Esophagus squamous epithelium (tissue), 5 donors: ENCODE measurements at places on chromosomes 11 and 22.

GRCh38 chr11:21988477-21988876, 204.4 kb upstream of the ANO5 start:
- no peak for DNase-seq

DNA sequence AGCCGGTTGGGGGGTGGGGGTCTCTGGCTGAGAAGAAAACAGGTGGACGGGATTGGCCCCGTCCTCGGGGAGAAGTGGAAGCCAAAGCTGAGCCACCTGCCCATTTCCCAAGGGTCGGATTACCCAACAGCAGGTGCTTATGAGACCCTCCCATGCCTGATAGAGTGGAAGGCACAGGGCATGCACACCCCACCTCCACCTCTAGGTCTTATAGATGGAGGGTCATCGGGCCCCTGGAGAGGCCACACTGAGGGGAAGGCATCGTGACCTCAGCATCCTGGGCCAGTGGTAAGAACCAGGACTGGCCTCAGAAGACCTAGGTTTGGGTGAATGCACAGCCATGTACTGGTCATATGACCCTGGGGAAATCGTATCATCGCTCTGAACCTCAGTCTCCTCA, 85.9 kb downstream of the BUD13 start:
- DNase-seq = no peak

GRCh38 chr11:94708642-94709041, 59.5 kb upstream of the AMOTL1 start:
- no peak for DNase-seq

DNA sequence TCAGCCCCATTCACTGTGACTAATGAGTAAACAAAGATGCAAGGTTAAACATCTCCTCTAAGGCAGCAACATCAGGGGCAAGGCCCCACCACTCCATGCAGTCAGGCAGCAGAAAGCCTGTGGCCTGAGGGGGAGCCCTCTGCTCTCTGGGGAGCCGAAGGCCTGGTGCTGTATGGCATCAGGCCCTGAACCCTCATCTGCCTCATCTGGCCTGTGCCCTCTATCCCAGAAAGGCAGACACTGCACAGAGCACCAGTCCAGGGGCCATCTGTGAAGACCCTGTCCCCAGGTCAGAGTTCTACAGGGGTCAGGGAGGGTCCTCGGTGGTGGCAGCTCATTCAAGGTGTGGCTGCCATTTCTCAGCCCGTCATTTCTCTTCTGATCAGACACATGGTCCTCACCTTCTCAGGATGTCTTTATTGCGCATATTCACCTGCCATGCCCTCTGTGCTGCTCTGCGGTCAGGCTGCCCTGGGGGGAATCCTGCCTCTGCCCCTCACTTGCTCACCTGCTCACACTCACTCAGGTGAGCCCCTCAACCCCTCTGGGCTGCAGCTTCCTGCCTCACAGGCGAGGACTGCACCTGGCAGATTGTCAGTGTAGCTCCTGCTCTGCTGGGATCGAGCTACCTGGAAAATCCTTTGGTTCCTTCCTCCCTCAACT, 103.1 kb upstream of the PITPNB start:
- no peak for DNase-seq

GRCh38 chr22:36879775-36880174, 19.0 kb downstream of the NCF4 start:
- DNase-seq = no peak

- DNase-seq = no peak
Measured at GRCh38 chr11:75826461-75827230, 11.6 kb downstream of the UVRAG start.

DNA sequence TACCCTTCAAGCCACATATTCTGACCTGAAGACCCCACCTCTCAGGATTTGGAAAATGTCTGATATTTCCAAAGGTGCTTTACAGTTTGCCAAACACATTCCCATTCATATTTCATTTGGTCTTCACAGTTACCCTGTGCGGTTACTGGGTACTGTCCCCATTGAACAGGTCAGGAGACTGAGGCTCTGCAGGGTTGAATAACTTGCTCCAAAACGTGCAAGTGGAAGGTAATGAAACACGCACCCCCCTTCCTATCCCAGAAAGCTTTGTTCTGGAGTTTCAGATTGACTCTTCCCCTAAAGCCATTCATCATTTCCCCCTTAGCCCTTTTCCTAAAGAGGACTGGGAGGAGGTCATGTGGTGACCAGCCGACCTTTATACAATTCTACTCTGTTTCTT, 18.8 kb downstream of the MICAL2 start:
- DNase-seq = no peak

- no peak for DNase-seq
Measured at GRCh38 chr22:39526736-39527171, 5.8 kb downstream of the RPS19BP1 start.

DNA sequence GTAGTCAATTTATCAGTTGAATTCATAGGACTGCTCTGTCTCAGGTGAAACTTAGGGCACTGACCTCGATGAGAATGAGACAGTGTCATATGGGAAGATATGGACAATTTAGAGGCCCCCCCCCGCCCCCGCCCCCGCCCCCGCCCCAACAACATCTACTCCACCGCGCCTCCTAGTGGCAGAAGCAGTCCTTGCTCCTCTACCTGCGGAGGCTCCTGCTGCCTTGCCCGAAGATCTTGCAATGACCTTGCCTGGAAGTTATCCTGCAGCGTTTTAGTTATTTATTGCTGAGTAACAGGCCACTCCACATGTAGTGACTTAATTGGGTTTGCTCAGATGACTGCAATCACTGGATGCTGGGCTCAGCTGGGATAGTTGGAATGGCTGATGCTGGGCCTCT, 15.2 kb downstream of the SERPINH1 start:
- no peak for DNase-seq

- DNase-seq = no peak
Measured at GRCh38 chr11:1082728-1083620, 8.3 kb downstream of the MUC2 start.

GRCh38 chr11:8206251-8207079, 37.6 kb upstream of the RIC3 start:
- DNase-seq = no peak

- no peak for DNase-seq
Measured at GRCh38 chr11:8286886-8287285, 23.2 kb upstream of the LMO1 start.

GRCh38 chr11:45917286-45917622, 423 bp downstream of the PEX16 start:
- DNase-seq = no peak

GRCh38 chr11:21572210-21572609, 620.7 kb upstream of the ANO5 start:
- DNase-seq = no peak

DNA sequence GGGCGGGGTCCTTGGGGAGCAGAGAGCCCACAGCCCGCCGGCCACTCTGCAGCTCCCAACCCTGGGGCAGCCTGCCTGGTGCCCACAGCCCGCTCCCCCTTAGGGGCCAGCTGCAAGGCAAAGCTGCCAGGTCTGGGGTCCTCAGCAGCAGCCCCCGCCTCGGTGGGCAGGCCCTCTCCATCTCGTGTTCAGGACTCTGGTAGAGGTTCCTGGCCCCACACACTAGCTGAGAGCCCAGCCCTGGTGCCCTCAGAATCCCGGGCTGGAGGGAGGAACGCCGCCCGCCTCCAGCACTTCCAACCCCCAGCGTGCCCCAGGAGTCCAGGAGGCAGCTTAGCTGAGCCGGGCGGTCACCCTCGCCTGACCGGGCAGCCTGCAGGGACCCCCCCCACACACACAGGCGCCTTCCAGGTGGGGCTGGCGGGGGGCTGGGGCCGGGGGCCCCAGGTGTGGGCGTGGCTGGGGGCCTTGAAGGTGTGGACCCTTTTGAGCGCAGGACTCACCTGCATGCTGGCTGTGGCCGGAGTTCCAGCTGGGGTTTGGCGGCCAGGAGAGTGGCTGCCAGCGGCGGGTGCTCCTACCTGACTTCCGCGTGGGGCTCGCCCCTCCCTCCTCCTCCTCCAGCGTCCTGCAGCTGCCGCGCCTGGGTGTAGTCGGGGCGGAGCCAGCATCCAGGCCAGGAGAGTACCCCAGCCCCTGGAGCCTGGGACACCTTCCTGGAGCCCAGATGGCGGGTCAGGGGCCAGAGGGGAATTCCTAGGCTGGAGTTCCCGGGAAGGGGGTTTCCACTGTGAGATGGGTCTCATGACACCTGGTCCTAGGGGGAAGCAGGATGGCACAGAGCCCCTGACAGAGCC, at the start of gene ANO9:
ANO9 (minus strand) TSS at position 594 of the 857 bp plus-strand sequence; CDS start at position 509, 85 bp downstream.
- no peak for DNase-seq

DNA sequence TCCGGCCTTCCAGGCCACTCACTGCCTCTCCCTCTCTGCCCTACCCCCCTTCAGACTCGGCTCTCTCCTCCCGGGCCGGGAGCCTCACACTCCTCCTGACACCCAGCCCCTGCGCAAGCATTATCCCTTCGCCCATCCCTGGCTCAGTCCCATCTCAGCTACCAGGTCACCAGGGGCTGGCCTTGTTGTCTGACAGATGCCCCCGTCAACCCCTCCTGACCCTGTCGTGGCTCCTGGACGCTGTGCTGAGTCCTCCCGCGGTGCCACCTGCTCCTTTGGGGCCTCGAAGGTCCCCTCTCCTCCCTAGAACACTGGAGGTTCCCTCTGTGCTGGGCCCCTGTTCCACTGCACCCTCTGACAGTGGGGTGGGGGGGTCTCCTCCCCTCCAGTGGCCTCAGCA, 32.9 kb downstream of the TRMU start:
- no peak for DNase-seq

- DNase-seq = no peak
Measured at GRCh38 chr11:45110562-45110961, 35.9 kb upstream of the PRDM11 start.

DNA sequence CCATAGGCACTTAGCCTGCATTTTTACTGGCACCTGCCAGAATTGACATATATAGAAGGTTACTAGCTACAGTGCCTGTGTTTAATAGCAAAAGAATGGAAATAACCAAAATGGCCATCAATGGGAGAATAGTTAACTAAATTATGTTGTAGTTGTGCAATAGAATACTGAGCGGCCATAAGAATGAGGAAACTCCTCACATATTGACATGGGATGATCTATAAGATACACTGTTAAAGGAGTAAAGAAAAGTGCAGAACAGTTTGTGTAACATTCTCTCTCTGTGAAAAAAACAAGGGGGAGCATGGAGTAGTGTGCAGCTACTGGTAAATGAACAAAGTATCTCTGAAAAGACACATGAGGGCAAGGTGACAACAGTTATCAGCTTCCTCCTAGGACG, 21.5 kb downstream of the ARAP1 start:
- no peak for DNase-seq

GRCh38 chr11:128291835-128292234, 295.5 kb downstream of the ETS1 start:
- DNase-seq = no peak

GRCh38 chr11:131859538-131860210, 489.3 kb downstream of the NTM start:
- no peak for DNase-seq

DNA sequence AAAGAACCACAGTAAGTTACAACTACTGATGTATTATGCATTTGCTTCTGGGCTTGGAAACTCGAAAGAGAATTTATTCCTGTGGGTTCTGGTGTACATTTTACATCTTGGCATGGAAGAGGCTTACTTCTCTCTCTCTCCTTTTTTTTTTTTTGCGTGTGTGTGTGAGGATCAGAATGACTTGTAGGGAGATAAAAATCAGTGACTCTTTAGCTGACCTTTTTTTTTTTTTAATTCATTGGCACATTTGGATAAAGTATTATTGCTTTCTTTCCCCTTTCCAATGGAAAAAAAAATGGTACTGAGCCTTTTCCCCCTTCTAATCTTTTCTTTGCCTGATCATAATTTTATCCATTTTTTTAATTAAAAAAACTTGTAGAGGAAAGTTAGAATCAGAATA, 43.5 kb downstream of the EXT2 start:
- DNase-seq = no peak

DNA sequence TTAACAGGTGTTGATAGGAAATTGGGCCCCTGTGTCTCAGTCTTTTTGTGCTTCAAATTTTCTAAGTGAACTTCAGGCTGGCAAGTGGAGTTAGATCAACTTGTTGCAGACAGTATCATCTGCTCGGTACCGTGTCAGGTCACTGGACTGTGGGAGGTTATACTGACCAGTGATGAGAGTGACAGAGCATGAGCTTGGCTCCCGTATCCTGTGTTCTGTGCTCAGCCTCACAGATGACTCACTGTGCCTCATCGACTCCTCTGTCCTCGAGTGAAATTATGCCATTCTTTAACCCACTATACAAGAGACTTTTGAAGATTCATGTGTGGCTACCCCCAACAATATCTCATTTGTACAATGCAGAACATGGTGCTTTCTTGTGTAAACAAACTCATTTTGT, 7.9 kb downstream of the GRAP2 start:
- DNase-seq = no peak

- no peak for DNase-seq
Measured at GRCh38 chr11:59403546-59403945, 22.7 kb downstream of the OR5A2 start.

GRCh38 chr11:95985174-95985808, 61.4 kb upstream of the MTMR2 start:
- DNase-seq = no peak

DNA sequence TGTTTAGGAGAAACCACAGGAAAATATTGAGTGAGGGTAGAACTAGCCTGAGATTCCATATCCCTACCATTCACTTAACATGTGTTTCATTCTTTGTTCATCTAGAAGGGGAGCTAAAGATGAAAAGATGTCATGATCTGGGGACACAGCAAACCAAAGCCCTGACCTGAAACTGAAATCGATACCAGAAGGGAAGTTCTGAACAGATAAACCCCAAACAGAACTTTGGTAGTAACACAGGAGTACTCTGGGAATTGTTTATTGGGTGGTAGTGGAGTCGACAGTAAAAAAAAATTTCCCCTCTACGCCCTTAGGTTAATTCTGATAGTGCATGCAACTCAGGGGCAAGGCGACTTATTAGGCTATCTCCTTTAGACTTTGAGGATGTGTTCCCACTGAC, 27.2 kb downstream of the OR2AT4 start:
- DNase-seq = no peak

DNA sequence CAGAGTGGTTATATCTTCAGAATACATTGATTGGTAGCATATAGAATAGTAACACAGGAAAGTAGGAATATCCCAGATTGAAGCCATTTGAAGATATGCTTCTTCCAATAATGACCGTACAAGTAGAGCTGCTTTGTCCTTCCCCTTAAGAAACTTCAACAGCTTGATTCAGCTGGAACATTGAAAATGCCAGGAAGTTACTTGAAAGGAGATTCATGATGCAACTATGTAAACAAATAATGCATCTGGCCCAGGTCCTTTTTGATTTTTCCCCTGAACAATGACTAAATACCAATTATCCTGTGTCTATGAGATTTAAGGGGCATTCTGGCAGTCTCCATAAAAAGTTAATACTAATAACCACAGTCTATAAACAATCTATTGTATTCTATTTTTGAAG, 3.0 kb downstream of the DKK3 start:
- no peak for DNase-seq

DNA sequence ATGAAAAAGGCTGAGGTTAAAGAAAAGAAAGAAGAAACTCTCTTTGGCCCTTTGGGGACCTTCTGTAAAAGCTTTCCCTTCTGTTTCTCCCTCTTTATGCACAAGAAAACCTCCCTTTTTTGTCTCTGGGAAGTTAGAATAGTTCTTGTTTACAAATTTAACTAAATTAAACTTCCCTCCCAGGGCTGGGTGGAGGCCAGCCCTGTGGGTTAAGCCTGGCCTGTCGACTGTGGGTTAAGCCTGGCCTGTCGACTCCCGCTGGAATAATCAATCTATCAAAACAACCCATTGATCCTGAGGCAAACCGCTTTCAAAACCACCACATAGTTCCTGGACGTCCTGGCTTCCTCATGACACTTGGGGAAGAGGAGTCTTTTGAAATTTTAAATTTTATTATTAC, 1.2 kb upstream of the DRG1 start:
- no peak for DNase-seq
